Breast epithelium (tissue), 4 donors: ENCODE measurements at places on chromosomes 16 and 17.
A peak's percentile ranks its signal among the peaks of the same experiment; 100 is the strongest.

GRCh38 chr16:64486561-64486960, 635.3 kb downstream of the CDH11 start:
- DNase-seq = no peak

GRCh38 chr17:43860927-43861622, 14.1 kb downstream of the CD300LG start:
- DNase-seq = no peak

GRCh38 chr17:18257982-18258355, 569 bp downstream of the FLII start:
- DNase-seq = peak; percentile 61

DNA sequence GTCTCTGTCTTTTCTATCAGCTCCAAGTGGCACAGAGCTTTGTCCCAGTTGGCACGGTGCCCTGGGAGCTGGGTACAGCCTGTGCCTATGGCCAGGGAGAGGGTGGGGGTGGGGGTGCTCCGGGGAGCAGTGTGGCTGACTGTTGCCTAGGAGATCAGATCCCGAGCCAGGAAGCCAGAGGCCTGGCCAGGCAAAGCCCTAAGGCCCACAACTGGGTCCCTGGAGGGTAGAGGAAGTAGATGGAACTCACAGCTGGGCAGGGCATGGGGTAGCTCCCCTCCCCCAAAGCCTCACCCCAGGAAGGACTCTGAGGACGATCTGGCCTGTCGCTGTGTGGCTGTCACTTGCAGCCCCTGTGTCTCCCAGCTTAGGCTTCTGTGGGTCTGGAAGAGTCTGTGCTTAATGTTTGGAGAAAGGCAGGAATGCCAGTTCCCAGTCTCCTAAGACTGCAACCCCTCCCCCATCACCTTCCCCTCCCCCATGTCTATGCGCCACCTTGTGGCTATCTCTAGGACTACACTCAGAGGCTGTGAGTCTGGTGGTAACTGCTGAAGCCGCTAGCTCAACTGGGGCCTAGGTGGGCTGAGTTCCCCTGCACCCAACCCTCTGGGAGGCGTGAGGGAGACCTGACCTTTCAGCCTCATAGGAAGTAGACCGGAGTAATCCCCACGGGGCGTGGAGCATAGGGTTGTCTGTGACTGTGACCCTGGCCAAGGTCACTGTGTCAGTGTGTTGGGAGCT, 12.6 kb downstream of the THRA start:
- DNase-seq = peak; percentile 89

DNA sequence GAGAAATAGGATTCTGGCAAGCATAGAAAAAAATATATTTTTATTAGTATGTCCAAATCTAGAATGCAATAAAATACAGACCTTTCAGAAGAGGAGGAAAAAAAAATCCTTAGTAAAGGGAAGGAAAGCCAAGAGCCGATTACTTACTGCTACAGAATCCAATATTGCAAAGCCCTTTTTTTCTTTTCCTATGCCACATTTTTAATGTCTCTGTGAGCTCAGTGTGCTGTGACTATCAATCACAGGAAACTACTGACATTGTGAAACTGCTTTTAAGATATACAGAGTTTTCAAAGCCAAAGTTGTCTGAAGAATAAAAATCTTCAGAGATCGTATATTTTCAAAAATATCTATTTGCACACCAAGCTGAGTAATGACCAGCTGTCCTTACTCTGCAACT, 120.4 kb downstream of the CHD9NB start:
- DNase-seq = no peak

DNA sequence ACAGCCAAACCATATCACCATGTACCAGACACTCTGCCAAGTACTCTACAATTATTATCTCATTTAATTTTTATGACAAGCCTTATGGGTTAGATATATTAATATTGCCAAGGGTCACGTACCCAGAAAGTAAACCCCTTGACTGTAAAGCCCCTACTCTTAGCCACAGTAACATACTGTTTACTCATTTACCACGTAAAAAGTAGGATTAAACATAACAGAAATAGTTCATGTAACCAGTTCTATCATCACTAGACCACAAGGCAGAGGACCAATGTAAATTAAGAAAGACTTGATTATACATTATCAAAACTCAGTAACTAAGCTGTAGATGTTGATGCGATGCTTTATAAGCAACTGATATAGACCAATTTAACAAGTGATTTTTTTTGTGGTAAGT, 101.5 kb upstream of the CNTNAP4 start:
- DNase-seq = no peak

DNA sequence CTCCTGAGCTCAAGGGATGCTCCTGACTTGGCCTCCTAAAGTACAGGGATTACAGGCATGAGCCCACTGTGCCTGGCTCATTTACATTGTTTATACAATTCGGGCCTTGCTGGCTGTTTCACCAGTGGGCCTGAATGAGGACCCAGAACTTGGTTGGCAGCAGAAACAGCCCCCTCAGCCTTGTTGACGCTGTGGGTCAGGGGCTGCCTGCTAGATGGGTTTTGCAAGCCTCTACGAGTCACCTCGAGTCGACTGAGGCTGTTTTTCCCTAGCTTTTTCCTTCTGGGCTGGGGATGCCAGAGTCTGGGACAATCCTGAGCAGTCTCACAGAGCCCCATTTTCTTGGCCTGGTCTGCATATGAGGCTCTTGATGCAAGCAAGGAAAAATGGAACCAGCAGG, 16.1 kb downstream of the PPL start:
- no peak for DNase-seq

DNA sequence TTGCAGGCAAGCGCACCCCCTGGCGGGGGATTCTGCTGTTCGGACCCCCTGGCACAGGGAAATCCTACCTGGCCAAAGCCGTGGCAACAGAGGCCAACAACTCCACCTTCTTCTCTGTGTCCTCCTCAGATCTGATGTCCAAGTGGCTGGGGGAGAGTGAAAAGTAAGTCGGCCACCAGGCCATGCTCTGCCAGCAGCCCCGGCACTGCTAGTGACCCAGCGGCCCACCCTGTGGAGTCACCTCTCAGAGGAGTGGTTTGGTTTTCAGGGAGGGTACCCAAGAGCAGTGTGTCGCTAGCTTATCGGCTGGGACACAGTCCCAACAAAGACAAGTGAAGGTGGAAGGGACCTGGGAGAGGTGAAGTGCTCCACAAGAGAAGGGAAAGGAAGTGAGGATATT, 8.2 kb downstream of the VPS4A start:
- DNase-seq = no peak

DNA sequence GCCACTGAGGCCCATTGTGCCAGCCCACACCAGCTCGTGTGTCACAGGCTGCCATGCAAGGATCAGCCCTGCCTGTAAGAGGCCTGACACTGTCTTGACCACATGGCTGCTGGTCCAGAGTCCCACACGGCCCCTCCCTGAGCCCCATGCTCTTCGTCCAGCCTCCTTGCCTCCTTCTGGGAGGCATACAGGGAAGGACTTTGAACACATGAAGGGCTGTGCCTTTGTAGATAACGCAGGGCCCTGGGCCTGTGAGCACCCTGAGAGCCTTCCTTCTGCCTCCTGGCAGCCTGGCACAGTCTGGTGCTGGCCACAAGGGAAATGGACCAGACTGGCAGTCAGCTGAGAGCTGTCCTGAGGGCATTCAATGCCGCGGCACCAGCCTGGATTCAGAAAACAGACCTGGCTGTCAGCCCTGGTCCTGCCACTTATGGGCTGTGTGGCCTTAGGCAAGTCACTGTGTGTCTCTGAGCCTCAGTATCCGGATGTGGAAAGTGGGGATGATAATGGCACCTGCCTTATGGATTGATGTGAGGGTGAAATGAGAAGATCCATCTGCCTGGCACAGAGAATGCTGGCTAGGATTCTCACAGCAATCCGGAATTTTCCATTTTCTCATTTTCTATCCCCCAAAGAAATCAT, 19.2 kb upstream of the SPNS2 start:
- no peak for DNase-seq

- DNase-seq = no peak
Measured at GRCh38 chr16:89187032-89187769, 13.1 kb downstream of the SLC22A31 start.

- no peak for DNase-seq
Measured at GRCh38 chr17:64017381-64017980, 3.0 kb downstream of the ICAM2 start.

DNA sequence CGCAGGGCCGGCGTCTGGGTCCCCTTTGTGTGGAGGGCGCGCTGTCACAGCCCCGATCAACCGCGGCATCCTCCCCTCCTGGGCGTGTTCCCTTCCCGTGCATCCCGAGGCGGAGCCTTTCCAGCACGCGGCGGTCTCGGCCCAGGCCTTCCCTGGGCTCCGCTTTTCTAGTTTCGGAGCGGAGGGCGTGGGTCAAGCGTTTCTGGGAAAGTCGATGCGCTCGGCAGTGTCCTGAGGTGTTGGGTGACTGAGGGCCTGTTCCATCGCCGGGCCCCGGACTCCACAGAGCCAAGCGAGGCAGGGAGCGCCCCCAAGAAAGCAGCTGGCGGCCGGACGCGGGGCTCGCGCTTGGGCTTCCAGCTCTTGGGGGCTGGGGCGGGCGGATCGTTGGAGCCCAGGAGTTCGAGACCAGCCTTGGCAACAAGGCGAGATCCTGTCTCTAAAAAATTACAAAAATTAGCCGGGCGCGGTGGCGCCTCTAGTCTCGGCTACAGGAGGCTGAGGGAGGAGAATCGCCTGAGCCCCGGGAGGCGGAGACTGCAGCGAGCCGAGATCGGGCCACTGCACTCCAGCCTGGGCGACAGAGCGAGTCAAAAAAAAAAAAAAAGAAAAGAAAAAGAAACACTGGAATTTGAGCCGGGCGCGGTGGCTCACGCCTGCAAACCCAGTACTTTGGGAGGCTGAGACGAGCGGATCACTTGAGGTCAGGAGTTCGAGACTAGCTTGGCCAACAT, 806 bp downstream of the IFT140 start:
- peak; percentile 30 for DNase-seq

DNA sequence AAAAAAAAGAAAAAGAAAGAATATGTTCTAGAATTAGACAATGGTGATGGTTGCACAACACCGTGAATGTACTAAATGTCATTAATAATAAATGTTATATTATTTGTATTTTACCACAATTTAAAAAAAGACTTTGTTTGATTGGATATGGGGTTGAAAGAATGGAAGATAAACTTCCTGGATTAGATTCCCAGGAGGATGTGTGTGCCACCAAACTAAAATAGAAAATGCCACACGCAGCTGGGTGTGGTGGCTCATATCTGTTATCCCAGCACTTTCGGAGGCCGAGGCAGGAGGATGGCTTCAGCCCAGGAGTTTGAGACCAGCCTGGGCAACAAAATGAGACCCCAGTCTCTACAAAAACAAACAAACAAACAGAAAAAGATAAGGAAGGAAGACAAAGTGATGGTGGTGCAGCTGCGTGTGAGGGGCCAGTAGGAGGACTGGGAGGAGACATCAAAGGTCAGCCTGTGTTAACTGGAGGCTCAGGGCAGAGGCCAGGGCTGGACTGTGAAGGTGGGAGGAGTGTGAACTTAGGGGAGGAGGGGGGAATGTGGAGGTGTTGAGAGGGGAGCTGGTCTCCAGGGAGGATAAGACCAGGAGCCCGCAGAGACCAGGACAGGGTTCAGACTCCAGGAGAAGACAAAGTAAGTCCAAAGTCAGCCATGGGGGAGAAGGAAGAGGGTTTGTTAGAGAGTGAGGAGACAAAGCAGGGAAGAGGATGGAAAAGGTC, 4.1 kb downstream of the PECAM1 start:
- DNase-seq = no peak

GRCh38 chr16:27370318-27370717, 31.7 kb upstream of the IL21R start:
- no peak for DNase-seq

- DNase-seq = no peak
Measured at GRCh38 chr16:67104845-67105244, 4.9 kb upstream of the PHAF1 start.

DNA sequence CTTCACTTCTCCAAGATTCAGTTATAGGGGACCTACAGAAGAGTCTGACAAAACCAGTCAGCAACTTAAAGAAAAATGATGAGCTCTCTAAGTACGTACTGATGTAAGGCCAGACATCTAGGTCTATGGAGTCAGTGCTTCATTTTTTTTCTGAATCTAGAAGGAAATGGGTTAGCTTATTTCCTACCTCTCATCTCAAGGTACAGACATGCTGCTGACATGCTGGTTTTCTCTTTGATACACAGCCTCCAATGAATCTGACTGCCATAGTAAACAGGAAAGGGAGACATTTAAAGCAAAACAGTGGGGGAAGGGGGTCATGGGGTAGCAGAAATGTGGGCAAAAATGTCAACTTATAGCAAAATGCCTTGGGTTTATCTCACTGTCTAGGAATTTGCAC, 16.4 kb downstream of the CDR2 start:
- no peak for DNase-seq

DNA sequence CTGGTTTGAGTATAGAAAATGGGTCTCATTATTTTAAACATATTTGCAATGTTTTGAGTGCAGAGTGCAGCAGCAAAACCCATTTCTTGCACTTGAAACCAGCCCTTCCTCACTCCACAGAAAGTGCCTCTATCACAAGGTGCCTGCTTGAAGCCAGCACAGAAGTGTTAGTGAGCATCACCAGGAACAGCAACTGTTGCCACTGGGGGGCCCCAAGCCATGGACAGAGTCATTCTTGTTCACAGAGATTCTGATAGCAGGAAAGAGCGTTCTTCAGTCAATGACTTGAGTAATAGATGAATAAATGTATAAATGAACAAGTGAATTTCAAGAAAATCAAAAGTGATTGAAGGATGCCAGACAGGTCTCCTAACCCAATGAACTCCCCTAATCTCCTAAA, 45.6 kb downstream of the CHD9NB start:
- DNase-seq = no peak

- DNase-seq = no peak
Measured at GRCh38 chr17:61384692-61385576, 14.7 kb upstream of the TBX2 start.

- no peak for DNase-seq
Measured at GRCh38 chr16:66299349-66299748, 67.1 kb upstream of the CDH5 start.

DNA sequence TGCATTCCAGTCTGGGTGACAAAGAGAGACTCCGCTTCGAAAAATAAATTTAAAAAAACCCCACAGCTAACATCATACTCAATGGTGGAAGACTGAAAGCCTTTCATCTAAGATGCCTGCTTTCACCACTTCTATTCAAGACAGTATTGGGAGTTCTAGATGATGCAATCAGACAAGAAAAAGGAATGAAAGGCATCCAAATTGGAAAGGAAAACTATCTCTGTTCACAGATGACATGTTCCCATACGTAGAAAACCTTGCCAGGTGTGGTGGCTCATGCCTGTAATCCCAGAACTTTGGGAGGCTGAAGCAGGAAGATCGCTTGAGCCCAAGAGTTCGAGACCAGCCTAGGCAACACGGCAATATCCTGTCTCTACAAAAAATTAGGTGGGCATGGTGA, 31.1 kb downstream of the RANBP10 start:
- DNase-seq = no peak
